ENCODE measurements at places on chromosomes 7 and 10.

GRCh38 chr7:17963281-17963680 is 23.0 kb upstream of the SNX13 start:
- no peak for DNase-seq

GRCh38 chr10:66927251-66927935 is 1.6 kb downstream of the LRRTM3 start:
- DNase-seq = no peak

GRCh38 chr10:43871545-43871944 is 222.9 kb upstream of the ZNF32 start:
- DNase-seq = no peak

- no peak for DNase-seq
These were observed 888.7 kb upstream of the ZWINT start for GRCh38 chr10:57249615-57250281.

DNA sequence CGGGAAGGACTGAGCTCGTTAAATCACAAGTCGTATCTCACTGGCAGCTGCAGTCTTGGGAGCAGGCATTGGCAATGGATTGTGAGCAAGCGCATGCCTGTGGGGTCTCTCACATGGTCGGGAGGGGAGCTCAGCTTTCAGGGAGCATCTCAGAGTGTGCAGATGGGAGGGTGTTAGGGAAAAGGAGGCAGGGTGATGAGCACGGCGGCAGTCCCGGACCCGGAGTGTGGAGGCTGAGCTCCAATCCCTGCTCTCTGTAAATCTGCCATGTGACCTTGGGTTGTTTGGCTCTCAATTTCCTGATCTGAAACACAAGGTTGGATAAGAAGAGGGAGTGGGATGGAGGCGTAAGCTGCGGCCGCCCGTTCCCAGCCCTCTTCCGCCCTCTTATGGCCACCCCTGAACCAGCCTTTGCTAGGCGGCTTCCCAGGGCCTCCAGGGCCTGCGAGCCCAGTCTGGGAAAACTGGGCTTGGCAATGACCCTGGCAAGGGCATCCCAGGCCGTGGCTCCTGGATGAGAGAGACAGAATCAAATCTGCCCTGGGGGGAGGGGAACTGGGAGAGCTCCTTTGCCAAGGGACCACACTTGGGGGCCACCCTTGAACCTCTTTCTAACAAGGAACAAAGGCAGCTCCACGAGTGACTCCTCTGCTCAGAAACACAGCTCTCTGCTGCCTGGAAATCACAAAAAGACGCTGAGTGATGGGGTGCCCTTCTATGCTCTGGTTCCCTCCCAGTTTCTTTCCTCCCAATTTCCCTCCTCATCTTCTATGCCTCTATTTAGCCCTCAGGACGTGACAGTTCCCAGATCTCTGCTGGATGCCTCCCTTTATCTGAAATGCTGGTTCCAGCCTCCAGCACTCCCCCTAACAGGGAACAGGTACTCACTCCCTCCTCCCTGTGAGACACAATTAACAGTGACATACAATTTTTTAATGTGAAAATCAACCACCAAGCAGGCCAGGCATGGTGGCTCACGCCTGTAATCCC is 41.7 kb upstream of the LOXL4 start:
- no peak for DNase-seq

DNA sequence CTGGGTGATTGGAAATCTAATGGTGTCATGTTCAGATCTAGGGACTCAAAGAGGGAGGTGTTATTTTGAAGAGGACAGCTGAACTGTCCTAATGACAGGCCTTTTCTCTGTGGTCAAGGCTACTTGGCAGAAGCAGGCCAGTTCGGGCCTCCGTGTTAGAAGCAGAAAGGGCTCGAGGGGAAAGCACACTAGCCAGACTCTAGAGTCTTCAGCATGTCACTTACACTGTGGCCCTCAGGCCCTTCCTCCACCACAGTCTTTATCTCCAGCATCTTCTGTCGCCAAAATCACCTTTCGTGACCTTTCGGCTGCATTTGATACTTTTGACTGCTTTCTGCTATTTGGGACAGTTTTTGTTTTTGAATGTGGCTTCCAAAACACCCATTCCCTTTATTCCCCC is 123.3 kb downstream of the CNNM2 start:
- no peak for DNase-seq

GRCh38 chr7:29637374-29637773 is 73.7 kb downstream of the PRR15 start:
- no peak for DNase-seq

GRCh38 chr7:112452102-112452888 is 2.0 kb downstream of the IFRD1 start:
- no peak for DNase-seq

DNA sequence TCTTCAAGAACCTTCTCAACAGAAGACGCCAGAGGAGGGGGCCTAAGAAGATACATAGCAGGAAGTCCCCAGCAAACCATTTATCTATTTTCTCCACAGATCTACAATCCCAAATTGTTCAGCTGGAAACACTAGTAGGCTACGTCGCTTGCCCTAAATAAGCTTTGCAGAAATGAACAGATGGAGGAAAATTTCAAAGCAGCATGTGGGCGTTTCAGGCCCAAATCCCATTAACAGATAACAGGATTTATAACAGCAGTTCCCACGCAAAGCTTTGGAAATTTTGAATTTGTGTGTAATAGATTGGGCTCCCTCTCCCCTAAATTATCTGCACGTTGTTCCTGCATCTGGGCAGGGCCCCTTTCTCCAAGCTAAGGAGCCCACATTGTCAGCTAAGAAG is 60.6 kb upstream of the FRMD4A start:
- no peak for DNase-seq

DNA sequence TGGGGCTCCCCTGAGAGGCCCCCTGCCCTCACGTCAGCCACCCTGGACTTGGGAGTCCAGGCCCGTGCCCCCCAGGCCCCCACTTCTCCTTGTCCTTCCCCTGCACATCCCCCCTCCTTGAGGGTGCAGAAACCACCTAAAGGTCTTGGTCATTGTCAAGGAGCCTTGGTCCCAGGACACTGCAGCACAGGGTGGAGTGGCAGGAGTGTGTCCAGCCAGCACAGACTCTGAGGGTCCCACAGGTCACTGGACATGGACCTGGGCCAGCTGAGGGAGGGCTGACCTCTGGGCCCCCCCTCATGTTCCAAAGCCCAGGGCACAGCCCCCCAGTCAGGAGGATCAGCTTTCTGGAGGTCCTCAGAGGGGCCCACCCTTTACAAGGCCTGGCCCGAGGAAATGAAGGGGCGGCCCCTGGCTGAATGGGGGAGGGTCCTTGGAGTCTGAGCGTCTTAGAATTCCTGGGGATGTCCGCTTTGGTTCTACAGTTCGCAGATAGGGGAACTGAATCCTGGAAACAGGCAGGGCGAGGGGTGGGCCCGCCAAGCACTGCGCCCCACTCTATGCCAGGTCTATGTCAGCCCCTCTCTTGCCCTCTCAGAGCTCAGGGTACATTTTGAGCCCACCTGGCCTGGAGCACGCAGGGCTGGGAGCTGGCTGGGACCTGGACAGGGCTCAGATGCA is 54.0 kb downstream of the PWWP2B start:
- DNase-seq = no peak

DNA sequence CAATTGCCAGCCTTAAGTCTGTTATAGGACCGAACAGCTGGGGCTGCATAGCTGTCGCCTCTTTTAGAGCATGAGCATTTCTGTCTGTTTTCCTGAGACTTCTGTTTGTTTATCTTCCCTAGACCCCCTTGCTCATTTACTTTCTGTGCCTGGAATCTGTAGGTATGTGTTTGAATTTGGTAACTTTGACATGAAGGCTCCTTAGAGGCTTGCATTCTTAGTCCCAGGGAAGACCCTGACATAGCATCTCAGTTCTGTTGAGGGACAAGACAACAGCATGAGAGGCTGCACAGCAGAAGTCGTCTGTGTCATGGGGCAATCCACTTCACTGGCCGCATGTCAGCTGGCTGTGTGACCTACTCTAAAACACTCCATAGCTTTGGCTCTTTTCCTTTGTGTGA is 58.7 kb downstream of the KLHDC10 start:
- no peak for DNase-seq

DNA sequence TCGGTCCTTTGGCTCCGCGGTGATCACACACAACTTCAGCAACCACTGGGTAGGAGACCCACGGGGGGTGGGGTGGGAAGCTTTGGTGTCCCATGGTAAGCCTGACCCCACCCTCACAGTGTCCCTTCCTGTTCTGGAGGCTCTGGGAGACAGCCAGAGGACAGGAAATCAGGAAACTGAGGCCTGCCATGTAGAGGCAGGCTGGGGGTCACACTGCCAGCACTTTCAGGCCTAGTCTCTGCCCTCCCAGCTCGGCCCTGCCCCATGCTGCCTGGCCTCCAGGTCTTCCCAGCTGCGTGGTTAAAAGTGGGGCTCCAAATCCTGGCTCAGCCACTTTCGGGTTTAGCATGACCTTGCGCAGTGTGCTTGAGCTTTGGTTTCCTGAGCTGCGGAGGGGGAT is 10.9 kb downstream of the AQP1 start:
- no peak for DNase-seq

- no peak for DNase-seq
These were observed 1279.8 kb downstream of the GATA3 start for GRCh38 chr10:9334270-9334669.

DNA sequence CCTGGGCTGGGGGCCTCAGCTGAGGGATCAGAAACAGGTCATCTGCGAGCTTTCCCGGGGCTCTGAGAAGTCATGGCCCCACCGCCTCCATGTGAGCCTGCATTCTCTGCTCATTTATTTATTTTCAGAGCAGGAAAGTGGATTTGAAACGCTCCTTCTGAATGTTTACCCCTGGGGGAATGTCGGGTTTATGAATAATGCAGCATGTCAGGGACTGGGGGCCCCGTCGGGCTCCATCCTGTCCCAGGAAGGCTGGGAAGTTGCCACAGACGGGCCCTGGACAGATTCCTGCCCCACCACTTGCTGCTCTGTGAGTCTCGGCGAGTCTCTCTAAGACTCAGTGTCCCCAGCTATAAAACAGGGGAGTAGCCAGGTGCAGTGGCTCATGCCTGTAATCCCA is 11.9 kb upstream of the GTF2IRD1 start:
- DNase-seq = no peak

DNA sequence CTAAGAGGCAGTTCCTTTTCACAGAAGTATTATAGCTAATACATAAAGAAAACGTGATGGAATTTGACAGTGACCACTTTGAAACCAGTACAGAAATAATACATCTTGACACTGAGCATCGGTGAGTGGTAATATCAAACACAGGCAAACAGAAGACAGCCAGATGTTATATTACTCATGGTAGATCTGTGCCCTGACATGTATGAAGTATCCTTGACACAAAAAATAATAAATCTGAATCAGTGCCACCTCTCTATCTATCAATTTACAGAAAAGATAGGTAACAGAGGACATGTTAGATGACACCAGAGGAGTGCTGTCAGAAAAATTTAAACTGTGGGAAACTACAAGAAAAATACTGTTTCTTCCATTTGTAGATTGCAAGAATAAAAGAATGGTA is 217.4 kb upstream of the POT1 start:
- DNase-seq = no peak

GRCh38 chr7:105678811-105679495 is 97.7 kb upstream of the EFCAB10 start:
- DNase-seq = no peak

DNA sequence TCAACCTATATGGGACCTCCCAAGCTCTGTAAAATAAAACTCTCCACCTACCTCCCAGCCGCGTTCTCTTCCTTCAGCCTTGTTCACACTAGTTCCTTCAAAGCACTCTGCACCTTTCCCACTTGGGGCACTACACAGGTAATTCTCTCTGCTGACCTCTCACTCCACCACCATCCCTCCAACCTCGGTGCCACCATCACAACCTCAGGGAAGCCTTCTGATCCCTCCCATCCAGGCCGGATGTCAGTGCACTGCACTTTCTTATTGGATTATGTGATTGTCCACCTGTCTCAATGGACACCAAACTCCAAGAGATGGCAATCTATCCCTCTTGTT is 7.0 kb downstream of the LARP4B start:
- no peak for DNase-seq

DNA sequence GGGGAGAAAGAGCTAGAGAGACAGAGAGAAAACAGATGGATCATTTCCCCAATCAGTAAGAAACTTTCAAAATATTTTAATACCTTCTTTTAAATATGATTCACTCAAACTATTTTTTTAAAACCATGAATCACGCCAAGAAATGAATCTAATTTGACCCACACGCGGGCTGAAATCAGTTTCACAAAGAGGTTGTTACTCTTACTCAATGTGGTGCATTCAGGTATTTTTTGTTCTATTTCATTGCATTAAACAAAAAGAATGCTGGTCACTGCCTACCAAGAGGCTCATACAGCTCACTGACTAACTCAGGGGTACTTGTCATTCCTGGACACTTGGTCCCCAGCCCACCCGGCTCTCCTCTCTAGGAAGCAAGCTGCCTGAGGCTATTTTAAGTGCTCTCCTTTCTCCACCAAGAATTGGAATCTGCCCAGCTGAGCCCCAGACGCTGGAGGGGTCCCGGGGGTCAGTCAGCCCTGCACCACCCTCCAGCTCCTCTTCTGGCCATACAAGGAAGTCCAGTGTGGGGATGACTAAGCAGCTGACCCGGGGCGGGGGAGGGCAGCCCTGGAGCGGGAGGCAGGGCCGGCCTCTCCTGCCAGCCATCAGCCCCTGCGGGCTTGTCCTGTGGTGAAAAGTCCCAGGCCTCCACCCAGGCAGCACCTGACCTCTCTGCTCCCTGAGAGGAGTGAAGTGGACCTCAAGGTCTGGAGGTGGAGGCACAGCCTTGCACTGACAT is 21.7 kb upstream of the PFKP start:
- no peak for DNase-seq

- DNase-seq = no peak
These were observed at the start of gene INPP5A for GRCh38 chr10:132537684-132538001. Gene INPP5A, plus strand, starts transcription at chr10:132537787. Its CDS starts 310 bp downstream, at chr10:132538097.

- DNase-seq = no peak
These were observed 63.0 kb downstream of the PROSER2 start for GRCh38 chr10:11886138-11886474.

DNA sequence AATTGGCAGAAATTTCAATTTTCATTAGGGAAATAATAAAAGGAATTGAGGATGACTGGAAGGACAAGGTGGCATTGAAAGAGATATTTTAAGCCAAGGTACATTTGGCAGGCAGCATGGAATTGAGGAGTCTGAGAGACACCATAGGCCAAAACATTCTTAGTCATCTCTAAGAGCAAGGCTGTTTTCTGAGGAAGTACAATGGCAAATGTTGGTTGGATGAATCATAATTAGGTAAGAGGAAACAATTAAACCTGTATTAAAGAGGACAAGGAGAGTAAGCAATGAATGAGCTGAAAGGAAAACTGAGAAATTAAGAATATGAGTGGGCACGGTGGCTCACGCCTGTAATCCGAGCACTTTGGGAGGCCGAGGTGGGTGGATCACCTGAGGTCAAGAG is 86.3 kb downstream of the MRPL32 start:
- no peak for DNase-seq

DNA sequence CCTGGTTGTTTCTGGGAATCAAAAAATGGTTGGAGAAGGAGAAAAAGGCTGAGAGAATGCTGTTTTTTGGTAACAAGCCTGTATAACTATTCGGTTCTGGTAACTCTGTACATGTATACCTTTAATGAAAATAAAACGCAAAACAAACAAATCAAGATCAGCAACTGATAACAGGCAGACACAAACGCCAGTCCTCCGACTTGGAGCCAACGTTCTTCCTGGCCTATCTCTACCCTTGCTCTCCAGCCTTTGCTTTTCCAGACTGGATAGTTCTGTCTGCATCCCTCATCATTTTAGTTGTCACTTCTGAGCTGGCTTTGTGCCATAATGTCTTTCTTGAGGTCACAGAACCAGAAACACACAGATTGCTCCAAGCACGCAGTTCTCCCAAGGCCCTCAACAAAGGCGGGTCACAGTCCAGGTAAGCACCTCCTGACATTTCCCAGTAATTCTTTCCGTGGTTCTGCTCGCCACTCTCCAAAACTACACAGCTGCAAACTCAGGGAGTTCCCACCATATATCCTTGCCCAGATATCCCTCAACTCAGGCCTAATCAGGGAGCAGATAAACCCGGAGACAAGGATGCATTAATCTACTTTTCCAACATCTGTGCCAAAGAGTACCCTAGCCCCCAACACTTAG is 20.2 kb downstream of the HIP1 start:
- no peak for DNase-seq

All from stimulated activated CD4-positive, alpha-beta T cell treated with anti-CD3 and anti-CD28 coated beads, Interleukin-1b, Interleukin-23, amount 100 ng/mL, for 1 hour (primary cell).